ENCODE measurements at places on chromosomes 16 and 17. TPM values are rescaled to one million over a fixed set of nuclear protein-coding genes. Genes with fewer than 3 reads are reported as not detected.

DNA sequence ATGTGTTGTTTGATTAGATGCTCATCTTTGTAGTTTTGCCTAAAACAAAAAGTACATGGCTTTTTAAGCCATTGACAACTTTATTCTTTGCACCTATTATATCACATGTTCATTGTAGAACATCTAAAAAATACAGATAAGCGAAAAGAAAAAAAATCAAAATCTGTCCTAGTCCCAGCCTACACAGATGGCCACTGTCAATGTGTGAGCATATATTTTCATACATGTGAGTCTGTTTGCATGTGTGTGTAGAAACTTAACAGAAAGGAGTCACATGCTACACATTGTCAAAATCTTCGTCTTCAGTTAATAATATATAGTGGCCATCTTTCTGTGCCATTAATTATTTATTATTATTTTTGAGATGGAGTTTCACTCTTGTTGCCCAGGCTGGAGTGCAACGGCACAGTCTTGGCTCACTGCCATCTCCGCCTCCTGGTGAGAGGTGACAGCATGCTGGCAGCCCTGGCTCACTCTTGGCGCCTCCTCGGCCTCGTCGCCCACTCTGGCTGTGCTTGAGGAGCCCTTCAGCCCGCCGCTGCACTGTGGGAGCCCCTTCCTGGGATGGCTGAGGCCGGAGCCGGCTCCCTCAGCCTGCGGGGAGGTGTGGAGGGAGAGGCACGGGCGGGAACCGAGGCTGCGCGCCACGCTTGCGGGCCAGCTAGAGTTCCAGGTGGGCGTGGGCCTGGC, 68.5 kb upstream of the AMZ2 start:
- H3K27me3 ChIP-seq: no peaks in the 10 kb centered on the region
- H3K4me3 ChIP-seq: no peak overlapping the region
- H3K4me1 ChIP-seq: no peaks in the 10 kb centered on the region
- H3K27ac ChIP-seq: no peak overlapping the region
- DNase-seq: no peak
- no peaks in the 10 kb centered on the region for H3K36me3 ChIP-seq

The NKIRAS2 gene
- total RNA-seq: 44.0 TPM

The CA7 gene
- not detected for total RNA-seq

DNA sequence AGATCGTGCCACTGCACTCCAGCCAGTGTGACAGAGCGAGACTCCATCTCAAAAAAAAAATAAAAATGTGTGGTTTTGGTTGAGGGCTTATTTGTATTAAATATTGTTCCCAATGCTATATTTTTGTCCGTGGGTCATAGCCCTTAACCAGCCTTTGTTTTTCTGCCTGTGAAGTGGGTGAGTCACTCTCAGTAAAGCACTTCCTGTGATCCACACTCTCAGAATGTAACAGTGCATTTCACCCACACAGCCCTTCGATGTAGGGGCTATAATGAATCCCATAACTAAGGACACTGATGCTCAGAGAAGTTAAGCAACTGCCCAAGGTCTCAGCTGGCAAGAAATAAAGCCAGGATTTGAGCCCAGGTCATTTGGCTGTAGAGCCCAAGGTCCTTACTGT, 34.7 kb upstream of the POLR3E start:
- peaks cover 99% of the 10 kb centered on the region for H3K36me3 ChIP-seq
- no peaks in the 10 kb centered on the region for H3K4me1 ChIP-seq
- DNase-seq: no peak
- H3K27me3 ChIP-seq: no peaks in the 10 kb centered on the region

- no peak overlapping the region for H3K4me3 ChIP-seq
- peaks cover 28% of the 10 kb centered on the region for H3K4me1 ChIP-seq
- no peak for DNase-seq
- no peak overlapping the region for H3K27ac ChIP-seq
- no peaks in the 10 kb centered on the region for H3K36me3 ChIP-seq
Observed at GRCh38 chr17:48733632-48734328, 5.2 kb upstream of the HOXB13 start.

GRCh38 chr16:55815320-55815719, 17.6 kb downstream of the CES1 start:
- H3K27ac ChIP-seq: no peak overlapping the region
- no peaks in the 10 kb centered on the region for H3K36me3 ChIP-seq
- H3K27me3 ChIP-seq: peaks cover 9% of the 10 kb centered on the region

GRCh38 chr16:87203060-87203656, 114.0 kb downstream of the C16orf95 start:
- peaks cover 12% of the 10 kb centered on the region for H3K4me1 ChIP-seq
- no peaks in the 10 kb centered on the region for H3K36me3 ChIP-seq
- DNase-seq: no peak
- H3K27ac ChIP-seq: no peak overlapping the region
